ENCODE measurements at places on chromosomes 2 and 18.

GRCh38 chr18:78246588-78246987 is 733.0 kb upstream of the SALL3 start:
- no peak for DNase-seq

DNA sequence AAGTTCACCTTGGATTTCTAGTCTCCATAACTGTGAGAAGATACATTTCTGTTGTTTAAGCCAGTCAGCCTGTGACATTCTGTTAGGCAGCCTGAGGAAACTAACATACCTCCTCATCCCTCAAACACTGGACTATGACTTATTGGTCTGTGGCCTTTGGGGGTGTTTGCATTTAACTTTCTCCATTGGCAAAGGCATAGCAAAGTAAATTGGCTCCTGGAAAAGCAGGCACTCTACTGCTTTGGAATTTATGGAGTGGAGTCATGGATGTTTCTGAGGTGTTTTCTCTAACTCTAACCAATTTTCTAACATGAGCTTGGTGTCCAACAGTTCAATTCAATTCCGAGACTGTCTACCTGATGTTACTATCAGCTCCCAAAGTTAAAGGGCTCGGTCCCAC is 48.9 kb upstream of the CTLA4 start:
- DNase-seq = no peak

GRCh38 chr2:64995041-64995440 is 5.8 kb downstream of the SLC1A4 start:
- no peak for DNase-seq

GRCh38 chr2:182941121-182941722 is 74.8 kb upstream of the FRZB start:
- DNase-seq = no peak

- DNase-seq = no peak
Observed at GRCh38 chr2:57370882-57371585, 675.6 kb upstream of the VRK2 start.

- DNase-seq = no peak
Observed at GRCh38 chr2:209526561-209526960, 102.7 kb downstream of the MAP2 start.

- no peak for DNase-seq
Observed at GRCh38 chr2:11092701-11093335, 62.4 kb upstream of the SLC66A3 start.

GRCh38 chr2:149472413-149472812 is 115.2 kb downstream of the MMADHC start:
- DNase-seq = no peak

DNA sequence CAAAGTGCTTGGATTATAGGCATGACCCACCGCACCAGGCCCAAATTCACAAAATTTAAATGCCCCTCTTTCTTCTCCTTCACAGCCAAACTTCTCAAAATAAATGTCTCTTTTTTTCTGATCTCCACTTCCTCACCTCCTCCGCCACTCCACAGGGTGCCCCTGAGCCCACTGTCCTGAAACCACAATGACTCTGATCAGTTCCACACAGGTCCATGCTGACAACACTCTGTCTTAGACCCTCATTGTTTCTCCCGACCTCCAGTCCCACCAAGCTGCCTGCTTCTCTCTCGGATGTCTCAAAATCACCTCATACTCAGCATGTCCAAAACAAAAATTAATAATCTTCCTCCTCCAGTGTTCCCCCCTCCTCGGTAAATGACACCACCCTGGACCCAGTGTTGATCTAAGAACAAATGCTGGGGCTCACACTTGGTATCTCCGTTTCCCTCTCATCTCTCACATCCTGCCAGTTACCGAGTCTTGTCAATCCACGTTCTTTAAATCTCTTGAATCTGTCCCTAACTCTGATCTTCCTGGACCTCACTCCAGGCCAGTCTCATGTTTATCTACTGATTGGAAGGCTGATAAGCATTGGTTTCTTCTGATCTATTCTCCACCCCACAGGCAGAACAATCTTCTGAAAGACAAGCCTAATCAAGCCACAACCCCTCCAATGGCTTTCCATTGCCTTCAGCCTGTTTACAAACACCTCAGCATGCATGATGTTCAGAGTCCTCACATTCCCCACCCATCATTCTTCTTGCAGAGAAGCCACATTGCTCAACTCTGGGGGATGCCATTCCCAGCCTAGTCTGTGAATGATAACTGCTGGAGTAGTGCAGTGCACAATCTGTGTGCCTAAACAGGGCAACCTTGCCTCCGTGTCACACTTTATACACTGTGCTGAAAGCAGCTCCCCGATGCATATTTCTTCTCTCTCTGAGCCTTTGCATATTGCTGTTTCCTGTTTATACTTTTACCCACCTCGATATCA is 12.4 kb upstream of the ANKRD44 start:
- DNase-seq = no peak

- no peak for DNase-seq
Observed at GRCh38 chr2:88005776-88006175, 10.6 kb downstream of the RNU2-63P start.

DNA sequence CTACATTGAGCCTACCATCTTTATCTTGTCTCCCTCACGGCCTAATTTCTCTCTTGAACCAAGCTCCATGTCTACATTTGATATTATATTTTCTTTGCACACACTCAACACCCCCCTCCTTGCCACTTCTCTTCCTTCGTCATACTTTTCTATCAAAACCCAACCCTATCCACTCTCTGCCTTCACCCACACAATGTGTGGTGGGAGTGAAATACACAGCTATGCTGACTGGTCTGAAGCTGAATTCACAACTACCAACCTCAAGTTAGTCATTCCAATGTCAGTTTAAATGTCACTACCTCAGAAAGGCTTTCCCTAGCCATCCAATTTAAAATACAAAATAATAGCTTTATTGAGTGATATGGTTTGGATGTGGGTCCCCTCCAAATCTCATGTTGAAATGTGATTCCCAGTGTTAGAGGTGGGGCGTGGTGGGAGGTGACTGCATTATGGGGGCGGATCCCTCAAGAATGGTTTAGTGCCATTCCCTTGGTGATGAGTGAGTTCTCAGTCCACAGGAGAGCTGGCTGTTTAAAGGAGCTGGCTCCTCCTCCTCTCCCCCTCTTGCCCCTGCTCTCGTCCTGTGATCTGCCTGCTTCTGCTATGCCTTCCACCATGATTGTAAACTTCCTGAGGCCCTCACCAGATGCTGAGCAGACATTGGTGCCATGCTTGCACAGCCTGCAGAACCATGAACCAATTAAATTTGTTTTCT is 112.1 kb downstream of the DTNB start:
- peak; percentile 32 for DNase-seq

DNA sequence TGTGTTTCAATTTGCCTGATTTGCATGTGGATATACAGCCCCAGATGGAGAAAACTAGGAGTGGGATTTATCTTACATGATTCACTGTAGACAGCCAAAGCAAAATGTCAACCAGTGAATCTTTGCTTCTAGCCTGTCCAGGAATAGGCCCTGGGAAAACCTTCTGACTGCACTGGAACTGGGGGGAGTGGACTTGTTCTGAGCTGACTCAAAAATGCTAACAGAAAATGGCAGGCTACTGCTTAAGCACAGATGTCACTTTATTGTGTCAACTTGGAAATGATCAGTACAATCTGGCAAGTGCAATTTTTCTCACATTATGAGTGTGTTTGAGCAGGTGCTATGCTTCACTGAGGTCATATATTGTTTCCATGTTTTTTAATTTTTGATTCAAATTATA is 593.7 kb downstream of the NRXN1 start:
- DNase-seq = no peak

GRCh38 chr18:25710981-25711380 is 359.0 kb upstream of the ZNF521 start:
- DNase-seq = no peak

- DNase-seq = peak; percentile 41
Observed at GRCh38 chr2:233033672-233034071, 1.2 kb downstream of the NEU2 start.

- peak; percentile 64 for DNase-seq
Observed at GRCh38 chr2:171086352-171087290, 74.1 kb downstream of the TLK1 start.

GRCh38 chr18:61893309-61893970 is 633 bp upstream of the RNF152 start:
- DNase-seq = peak; percentile 53

GRCh38 chr2:217948351-217948791 is 54.4 kb downstream of the TNS1 start:
- DNase-seq = no peak

DNA sequence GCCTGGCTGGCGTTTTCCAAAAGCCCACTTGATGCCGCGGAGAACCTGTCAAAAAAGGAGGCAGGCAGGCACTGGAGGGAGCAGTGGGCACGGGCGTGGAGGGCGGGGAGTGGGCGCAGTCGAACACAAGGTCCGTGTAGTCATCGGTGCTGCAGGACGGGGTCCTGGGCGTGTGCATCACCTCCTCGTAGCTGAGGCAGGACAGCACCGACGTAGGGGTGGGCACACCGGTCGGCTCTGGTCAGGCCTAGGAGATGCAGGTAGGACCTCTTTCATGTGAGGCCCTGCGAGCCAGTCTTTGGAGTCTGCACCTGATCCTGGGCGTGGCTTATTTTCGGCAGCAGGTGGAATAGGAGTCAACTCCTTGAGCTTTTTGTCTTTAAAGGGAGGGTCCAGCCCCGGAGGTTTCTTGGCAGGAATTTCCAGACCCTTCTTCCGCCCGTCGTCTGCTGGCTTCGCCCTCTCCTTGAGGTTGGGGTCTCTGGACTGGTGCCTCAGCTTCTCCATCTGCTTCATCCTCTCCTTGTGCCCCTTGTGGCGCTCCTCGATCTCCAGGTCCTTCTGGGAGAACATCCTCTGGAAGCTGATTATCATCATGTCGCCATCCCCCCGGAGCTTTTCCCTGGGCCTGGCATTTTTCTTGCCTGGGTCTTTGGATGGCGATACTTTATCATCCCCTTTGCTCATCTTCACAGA is 892.5 kb upstream of the LRRTM1 start:
- no peak for DNase-seq

GRCh38 chr2:79000008-79000576 is 25.4 kb upstream of the REG3G start:
- DNase-seq = no peak

DNA sequence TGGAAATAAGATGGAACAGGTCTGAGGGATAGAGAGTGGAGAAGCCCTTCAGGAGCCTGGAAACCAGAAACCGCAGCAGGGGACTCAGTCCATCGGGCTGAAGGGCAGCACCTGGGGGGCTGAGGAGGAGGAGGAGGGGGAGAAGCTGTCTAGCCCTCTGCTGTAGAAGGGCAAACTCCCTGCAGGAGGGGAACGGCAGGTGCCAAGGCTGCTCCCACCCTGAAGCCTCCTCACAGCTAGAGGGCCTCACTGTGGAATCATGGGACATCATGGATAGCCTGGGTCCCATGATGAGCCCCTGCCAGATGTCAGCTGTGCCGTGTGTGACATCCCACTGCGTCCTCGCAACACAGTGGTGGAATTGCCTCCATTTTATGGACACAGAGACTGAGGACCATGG is 435 bp downstream of the MYO7B start:
- DNase-seq = no peak

- DNase-seq = peak; percentile 33
Observed at GRCh38 chr2:25586726-25587144, 86.6 kb downstream of the DTNB start.

DNA sequence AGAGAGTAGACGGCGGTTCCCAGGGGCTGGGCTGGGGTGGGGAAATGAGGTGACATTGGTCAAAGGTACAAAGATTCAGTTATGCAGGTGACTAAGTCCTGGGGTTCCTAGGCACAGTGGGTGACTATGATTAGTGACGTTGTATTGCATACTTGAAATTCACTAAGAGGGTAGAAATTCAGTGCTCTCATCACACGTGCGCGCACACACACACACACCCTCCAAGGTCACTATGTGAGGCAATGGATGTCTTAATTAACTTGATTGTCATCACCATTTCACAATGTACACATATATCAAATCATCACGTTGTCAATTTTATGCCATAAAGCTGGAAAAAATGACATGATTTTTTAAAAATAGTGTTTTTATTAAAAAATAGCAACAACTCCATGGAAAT is 92.9 kb upstream of the ALKAL2 start:
- DNase-seq = no peak

DNA sequence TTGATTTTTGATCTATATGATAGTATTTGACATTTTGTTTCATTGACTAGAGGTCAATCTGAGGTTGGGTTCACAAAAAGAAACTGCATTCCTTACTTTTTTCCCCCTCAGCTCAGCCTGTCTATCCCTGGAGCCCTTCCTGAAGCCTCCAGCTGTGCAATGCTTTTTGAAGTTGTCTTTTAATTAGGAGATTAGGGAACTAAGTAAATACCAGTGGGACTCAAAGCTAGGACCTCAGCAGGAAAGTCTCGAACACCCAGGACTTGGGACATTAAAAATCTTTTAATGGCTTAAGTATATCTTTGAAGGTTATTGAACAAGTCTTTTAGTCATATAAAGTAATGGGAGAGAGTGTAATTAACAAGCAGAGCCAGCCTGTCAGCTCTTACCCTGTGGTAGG is 220.2 kb downstream of the PDE11A start:
- no peak for DNase-seq

Data from stimulated activated CD4-positive, alpha-beta T cell treated with anti-CD3 and anti-CD28 coated beads, Interleukin-15, amount 100 ng/mL, for 24 hours (primary cell).